Inflammatory macrophage treated with lipopolysaccharide for 4 hours (primary cell): ENCODE measurements at places on chromosomes 16 and 17.

- DNase-seq, result no peak
Measured at GRCh38 chr17:72406498-72406897, 285.7 kb downstream of the SOX9 start.

DNA sequence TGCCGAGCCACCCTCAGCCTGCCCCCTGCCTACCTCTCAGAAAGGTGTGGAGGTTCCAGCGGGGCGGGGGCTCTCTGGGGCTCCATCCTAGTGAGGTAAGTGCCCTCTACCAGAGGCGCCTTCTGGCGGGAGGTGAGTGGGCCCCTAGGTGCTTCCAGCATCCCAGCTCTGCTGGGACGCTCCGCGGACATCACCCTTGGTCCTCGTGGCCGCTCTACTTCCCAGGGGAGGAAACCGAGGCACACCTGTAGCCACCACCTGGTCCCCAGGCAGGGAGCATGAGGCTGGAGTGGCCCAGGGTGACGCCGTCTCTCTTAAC, 1.4 kb downstream of the MCRIP2 start:
- no peak for DNase-seq

- no peak for DNase-seq
Measured at GRCh38 chr16:10950393-10950792, 6.0 kb downstream of the CLEC16A start.

DNA sequence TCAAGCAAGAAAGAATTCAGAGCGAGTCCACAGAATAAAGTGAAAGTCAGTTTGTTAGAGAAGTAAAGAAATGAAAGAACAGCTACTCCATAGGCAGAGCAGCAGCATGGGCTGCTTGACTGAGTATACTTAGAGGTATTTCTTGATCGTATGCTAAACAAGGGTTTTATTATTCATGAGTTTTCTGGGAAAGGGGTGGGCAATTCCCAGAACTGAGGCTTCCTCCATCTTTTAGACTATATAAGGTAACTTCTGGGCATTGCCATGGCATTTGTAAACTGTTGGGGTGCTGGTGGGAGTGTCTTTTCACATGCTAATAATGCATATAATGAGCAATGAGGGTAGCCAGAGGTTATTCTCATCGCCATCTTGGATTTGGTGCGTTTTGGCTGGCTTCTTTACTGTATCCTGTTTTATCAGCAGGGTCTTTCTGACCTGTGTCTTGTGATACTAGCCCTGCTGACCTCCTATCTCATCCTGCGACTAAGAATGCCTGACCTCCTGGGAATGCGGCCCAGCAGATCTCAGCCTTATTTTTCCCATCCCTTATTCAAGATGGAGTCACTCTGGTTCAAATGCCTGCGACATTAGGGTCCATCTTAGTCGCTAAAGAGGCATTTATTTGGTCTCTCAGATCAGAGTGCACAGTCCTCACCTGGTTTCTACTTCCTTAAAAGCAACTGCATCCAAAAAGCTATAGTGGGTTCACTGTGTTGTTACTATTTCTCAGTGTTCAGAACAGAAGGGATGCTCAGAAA, 100.6 kb upstream of the CACNG5 start:
- DNase-seq, result no peak

GRCh38 chr16:20004931-20005330, 68.8 kb downstream of the GPR139 start:
- no peak for DNase-seq

GRCh38 chr17:8873801-8874715, 6.6 kb upstream of the PIK3R6 start:
- DNase-seq, result no peak

- DNase-seq, result no peak
Measured at GRCh38 chr17:9079461-9080103, 58.3 kb downstream of the NTN1 start.

- no peak for DNase-seq
Measured at GRCh38 chr17:73098919-73099318, 6.4 kb upstream of the SLC39A11 start.

DNA sequence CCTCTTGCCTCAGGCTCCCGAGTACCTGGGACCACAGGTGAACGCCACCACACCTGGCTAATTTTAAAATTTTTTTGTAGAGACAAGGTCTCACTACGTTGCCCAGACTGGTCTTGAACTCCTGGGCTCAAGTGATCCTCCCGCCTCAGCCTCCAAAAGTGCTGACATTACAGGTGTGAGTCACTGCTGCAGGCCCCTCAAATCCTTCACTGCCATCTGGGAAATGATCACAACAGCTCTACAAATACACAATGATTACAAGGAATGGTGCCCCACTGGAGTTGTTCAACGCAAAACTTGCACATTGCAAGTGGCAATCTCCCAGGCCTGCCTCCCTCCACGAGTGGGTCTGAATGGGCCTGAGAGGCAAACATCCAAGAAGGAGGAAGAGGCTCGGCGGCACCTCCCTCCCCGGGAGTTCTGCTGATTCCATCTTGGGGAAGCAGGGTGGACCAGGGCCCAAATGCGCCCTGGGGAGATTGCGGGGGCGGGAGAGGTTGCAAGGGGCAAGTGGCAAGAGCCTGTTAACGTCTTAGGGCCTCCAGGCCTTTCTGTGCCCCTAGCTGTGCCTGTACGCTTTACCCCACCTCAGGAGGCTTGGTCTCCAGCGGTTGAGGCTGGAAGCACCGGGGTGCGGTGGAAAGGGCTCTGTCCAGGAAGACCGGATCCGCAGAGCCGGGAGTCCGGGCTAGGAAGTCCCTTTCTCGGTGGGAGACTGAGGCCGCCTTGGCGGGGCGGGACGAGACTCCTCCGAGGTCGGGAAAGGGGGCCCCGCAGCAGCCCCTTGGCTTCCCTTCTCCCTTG, 656 bp upstream of the IGFBP4 start:
- DNase-seq, result peak; percentile 11

- DNase-seq, result peak; percentile 19
Measured at GRCh38 chr17:17205368-17206123, 587 bp downstream of the PLD6 start.

- no peak for DNase-seq
Measured at GRCh38 chr17:77884967-77885641, 73.4 kb upstream of the TNRC6C start.

- peak; percentile 66 for DNase-seq
Measured at GRCh38 chr17:68319410-68320162, 28.3 kb downstream of the ARSG start.

DNA sequence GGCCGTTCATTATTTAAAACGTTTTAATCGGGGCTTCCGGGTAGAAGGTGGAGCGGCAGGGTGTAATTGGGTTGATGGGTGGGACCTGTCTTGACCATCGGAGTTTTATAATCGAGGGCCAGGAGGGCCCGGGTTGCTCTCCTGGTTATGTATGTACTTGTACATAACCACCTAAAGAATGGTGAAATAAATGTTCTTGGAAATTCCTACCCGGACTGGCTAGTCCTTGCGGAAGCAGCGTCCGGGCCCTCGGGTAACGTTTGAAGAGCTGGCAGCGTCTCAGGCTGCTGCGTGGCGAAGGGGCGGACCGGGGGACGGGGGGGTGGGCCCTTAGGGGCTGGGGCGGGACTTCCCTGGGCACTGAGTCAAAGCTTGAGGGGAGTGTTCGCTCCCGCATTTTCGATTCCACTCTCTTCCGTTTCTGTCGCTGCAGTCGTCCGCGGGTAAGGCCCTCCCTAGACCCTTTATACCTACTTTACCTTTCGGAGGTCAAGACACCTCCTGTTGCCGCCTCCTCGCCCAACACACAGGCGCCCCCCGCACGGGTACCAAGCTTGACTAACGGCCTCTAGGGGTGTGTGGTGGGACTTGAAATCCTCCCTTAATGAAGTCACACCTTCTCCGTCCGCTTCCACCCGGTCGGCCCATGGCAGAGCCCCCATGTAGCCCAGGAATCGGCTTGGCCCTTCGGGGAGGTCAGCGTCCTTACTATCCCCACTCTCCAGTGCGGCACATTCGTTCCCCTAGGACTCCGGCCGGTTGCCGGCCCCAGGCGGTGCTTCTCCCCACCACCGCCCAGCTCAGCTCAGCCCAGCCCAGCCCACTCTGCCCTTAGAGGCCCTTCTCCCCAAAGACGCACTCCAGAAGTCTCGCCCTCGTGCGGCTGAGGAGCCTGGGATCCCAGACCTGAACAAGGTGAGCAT, at the start of gene TMEM106A:
TSS of gene TMEM106A (plus strand) at position 396 of the 923 bp plus-strand sequence. CDS start 1,167 bp downstream, outside the sequence.
- DNase-seq, result peak; percentile 91

DNA sequence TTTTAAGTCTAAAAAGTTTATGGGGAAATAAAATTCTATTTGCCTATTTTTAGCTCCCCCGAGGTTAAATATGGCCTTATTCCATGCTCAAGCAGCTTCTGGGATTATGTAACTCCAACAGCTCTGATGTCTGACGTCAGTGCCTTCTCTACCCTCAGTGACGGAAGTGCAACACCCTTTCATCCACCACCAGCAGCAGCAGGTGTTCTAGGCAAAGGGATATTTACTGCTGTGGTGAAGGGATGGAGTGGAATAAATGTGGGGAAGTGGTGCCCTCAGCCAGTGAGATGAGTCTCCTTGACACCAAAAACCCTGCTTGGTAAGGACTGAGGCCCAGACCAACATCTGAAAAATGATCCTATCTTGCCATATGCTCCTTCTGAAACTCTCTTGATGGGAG, 247.4 kb downstream of the SHISA9 start:
- DNase-seq, result no peak

DNA sequence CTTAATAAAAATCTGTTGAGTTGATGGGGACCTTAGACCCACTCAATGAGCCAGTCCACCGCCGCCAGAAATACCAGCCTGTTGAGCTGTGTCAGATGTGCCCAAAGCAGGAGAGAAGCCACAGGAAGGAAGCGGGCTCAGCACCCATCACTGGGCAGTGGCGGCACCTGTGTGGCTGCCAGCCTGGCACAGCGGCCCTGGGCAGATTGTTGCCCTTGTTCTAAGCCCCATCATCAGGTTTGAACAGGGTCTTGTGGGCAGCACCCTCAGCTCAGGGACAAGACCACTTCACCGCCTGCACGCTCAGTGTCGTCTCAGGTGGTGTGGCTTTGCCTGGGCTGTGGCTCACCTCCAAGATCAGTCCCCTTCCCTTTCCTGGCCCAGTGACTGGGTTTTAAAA, 9.3 kb downstream of the ENDOV start:
- DNase-seq, result no peak

- DNase-seq, result no peak
Measured at GRCh38 chr17:79135628-79136405, 61.2 kb downstream of the ENGASE start.

DNA sequence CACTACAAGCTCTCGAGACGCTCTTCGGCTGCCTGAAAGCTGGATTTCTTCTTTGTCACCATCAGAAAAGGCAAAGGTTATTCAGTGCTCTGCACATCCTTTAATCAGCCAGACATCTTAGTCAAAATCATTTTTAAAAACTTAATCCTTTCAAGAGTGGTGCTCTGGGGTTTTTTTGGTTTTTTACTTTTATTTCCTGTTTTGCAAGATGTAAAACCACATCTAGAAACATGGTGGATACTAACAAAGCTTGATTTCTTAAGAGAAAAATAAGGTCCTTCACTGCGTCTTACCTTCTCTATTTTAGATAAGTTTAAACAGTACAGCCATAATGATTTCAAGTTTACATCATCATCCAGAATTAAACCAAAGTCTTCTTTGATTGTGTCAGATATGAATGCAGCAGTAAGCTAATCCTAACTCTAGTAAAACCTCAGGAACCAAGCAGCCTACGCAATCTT, 6.3 kb downstream of the ANKRD11 start:
- peak; percentile 59 for DNase-seq

GRCh38 chr16:10980813-10981212, 36.4 kb downstream of the CLEC16A start:
- DNase-seq, result no peak

GRCh38 chr17:13114601-13115031, 96.8 kb upstream of the ELAC2 start:
- DNase-seq, result no peak

DNA sequence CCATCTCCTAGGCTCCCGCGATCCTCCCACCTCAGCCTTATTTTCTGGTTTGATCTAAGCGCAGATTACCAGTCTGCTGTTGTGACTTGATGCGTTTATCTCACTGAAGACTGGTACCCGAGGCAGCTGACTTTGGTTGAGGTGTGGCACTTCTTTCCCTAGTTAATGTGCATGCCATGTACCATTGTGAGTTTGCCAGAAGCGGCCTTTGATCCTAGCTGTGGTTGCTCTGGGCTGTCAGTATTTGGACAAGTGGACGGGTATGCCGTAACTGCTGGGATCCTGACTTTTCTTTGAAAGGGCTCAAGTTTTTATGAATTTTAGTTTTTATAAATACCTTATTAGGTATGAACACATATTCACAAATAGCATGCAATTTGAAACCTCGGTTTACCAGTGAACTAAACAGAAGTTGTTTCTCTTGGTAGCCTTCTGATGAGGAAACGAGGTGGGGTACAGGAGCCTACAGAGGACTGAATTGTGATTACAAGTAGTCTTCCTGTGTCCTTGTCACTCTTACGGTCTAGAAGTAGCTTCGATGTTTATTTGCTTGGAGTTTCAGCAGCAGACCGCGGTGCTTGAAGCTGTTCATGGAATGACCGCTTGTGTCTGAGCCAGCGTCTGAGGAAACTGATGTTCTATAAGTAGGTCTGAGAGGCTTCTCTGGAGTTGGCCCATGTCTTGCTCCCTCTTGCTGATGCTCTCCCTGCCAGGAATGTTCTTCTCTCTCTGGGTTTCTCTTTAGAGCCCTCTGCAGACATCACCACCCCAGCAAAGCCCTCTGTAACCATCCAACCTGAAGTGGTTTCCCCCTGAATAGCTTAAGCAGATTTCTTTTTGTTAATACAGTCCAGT, 40.0 kb downstream of the SEC14L1 start:
- DNase-seq, result no peak

- peak; percentile 1 for DNase-seq
Measured at GRCh38 chr16:87713451-87714229, 52.1 kb downstream of the KLHDC4 start.

GRCh38 chr16:68700120-68700519, 37.0 kb upstream of the CDH1 start:
- DNase-seq, result peak; percentile 66

GRCh38 chr17:75130632-75131277, 787 bp downstream of the NT5C start:
- DNase-seq, result peak; percentile 46

DNA sequence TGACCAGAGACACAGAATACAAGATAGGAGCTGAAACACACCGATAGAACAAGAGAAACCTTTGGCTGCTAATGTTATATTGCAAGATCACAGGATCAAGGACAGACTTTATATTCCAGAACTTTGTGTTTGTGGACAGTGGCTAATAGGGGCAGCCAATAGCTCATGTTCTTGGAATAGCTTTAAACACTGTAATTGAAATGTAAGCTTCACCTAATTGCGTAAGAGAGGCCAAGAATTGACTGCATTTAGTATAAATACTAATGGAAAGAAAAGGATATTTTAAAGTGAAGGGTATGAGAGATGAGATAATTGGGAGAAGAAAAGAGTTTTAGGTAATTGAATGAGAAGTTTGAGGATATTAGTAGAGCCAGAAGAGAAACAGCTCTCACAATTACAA, 758.8 kb downstream of the CDH11 start:
- no peak for DNase-seq

- DNase-seq, result no peak
Measured at GRCh38 chr17:10836966-10837590, 809 bp downstream of the PIRT start.

GRCh38 chr16:17138801-17139200, 332.0 kb downstream of the XYLT1 start:
- DNase-seq, result no peak

- DNase-seq, result no peak
Measured at GRCh38 chr17:80751070-80751945, 206.7 kb downstream of the RPTOR start.

- no peak for DNase-seq
Measured at GRCh38 chr16:57260294-57260929, 15.4 kb downstream of the ARL2BP start.

- DNase-seq, result no peak
Measured at GRCh38 chr17:44846206-44846605, 1.5 kb upstream of the HIGD1B start.
